ACHN (cell line): ENCODE measurements at places on chromosomes 7 and 10.
A peak's percentile ranks its signal among the peaks of the same experiment; 100 is the strongest.

- DNase-seq, result no peak
Observed at GRCh38 chr7:7786595-7786994, 68.2 kb upstream of the RPA3 start.

DNA sequence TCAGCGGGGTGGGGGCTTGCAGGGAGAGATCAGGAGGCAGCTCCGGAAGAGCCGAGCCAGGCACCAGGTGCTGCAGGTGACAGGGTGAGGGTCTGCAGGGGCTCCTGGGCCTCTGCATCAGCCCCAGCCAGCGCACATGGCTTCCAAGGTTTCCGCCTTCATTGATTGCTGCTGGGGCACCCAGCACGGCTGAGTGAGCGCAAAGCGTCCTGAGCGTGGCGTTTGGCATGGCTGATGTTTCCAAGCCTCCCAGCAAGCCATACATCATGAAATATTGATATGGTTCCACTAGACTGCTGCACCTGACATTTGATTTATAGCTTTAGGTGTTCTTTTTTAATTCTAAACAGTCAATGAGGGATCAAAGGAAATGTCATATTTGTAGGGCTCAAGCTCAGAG is 259.0 kb downstream of the WDR37 start:
- no peak for DNase-seq

- DNase-seq, result peak; percentile 78
Observed at GRCh38 chr7:87886875-87887274, 10.6 kb downstream of the DBF4 start.

- DNase-seq, result no peak
Observed at GRCh38 chr10:70354556-70354955, 27.9 kb downstream of the LRRC20 start.

DNA sequence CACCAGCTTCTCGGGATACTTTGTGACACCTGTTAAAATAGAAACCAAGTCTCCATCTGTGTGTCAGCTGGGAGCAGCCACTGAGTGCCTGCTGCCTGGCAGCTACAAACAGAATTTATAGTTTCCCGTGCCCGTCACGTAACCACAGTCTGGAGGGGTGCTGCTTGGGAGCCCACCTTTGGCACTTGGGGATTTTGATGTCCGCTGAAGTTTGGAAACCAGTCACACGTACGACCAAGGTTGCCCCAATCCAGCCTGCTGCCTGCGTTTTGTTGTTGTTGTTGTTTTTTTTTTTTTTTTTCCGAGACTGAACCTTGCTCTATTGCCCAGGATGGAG is 1.6 kb downstream of the TRRAP start:
- DNase-seq, result no peak

DNA sequence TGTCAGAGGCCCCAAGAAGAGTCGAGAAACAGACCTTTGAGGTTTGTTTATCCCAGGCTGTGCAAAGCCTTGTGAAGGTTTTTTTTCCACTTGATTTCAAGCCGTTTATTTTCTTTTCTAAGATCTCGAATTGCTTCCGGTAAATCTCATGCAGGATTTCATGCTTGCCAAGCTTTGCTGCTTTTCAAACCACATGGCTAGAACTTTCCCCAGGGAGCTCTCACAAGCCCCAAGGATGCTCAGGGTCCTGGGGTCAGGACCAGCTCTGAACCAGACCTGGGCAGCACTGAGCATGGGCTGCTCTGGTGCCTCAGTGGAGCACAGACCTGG is 48.0 kb upstream of the AQP1 start:
- DNase-seq, result no peak

- DNase-seq, result no peak
Observed at GRCh38 chr10:3807211-3807927, 22.4 kb upstream of the KLF6 start.

DNA sequence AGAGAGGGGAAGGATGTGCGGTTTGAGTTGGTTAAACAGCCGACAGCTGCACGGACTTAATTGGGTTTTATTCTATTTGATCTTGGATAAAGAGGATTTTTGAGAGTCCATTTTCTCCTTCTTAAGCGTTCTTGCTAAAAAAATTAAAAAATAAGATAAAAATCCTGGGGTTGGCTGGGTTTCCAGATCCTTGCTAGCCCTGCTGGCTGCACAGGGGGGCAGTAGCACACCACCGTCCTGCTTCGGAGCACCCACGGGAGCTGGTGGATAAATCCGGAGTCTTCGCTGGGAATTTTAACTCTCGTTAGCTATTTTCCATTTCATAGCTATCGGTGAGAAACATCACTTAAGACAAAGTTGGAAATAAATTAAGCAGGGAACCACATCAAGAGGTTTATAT is 792.0 kb downstream of the TYW1 start:
- no peak for DNase-seq

GRCh38 chr7:132328760-132329159 is 247.5 kb downstream of the PLXNA4 start:
- DNase-seq, result no peak

- peak; percentile 77 for DNase-seq
Observed at GRCh38 chr7:102286237-102287110, at the start of gene SH2B2. Gene SH2B2, plus strand, starts transcription at chr7:102286868. Its CDS starts 13,683 bp downstream, at chr7:102300551.

- DNase-seq, result no peak
Observed at GRCh38 chr10:101135141-101136006, 4.3 kb downstream of the TLX1 start.

- DNase-seq, result no peak
Observed at GRCh38 chr10:5654218-5654755, 12.1 kb downstream of the ASB13 start.

DNA sequence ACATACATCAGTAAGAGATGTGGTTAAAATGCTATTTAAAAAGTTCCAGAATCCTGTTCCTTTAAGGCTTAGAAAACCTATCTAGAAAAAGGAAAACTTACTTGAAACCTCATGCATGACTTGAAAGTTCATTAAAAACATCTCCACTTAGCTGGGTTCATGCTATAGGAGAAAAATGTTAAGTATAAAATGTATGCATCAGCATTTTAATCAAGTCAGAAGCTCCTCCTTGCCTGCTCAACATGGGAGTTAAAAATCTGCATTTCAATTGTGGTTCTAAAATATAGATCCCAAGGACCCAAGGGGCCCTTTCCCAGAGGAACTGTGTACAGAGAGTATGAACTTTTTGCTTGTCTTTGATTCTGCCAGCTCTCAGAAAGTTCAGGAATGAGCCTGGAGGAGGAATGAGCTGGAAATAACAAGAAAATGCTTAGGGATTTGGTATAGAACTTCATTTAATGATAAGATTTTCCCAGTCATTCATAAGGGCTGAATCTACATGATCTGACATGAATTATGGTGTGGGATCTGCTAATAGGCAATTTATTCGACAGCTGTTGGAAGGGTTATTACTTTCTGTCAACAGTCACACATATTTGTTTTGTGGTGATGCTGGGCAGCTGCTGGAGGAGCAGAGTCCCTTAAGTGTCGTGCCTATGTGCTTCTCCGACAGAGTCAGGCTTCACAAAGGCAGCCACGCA is 85.6 kb upstream of the MTPN start:
- DNase-seq, result no peak

DNA sequence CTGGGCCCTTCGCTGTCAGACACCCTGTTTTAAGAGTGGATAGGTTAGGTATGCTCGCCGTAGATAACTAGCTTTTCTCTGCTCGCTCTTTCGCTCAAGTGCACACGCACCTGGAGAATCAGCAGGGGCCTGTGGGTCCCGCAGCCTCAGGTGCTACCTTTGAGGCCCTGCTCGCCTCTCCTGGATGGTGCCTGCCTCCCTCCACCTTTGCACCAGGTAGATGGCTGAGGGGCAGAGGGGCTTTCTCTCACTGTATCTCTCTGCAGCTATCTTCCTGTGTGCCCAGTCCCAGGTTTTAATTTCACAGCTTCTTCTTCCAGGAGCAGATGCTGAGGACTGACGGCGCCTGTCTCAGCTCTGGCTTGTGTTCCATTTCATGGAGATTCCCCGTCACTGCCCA is 227.9 kb downstream of the TCF7L2 start:
- no peak for DNase-seq

GRCh38 chr10:102579328-102579727 is 65.0 kb upstream of the TRIM8 start:
- no peak for DNase-seq

- no peak for DNase-seq
Observed at GRCh38 chr10:128028508-128029289, 97.5 kb downstream of the MKI67 start.

- no peak for DNase-seq
Observed at GRCh38 chr10:18021725-18022480, 70.2 kb downstream of the SLC39A12 start.

DNA sequence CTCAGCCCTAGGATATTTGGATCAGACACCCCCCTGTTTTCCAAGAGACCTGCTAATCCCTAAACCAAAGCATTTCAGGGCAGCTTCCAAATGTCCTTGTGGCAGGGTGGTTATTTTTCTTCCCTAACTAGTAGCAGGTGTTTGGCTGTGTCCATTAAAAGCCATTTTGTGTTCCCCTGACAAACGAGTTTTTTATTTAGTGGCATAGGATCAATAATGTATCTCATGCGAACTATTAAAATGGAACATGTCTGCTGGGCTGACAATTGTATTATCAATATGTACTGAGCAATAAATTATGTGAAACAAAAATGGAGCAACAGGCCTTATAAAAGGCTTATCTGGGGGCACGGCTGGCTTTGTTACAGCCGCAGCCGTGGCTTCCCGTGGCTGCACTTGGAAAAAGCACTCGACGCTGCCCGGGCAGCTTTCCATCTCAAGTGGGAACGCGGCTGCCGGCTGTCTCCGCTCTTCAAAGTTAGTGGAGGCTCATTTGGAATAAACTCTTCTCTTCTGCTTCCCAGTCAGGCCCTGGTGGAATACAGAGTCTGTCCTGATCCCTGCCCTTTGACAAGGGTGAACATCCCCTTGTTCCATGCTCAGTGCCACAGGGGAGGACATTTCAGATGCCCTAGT is 554.3 kb downstream of the TYW1 start:
- no peak for DNase-seq

DNA sequence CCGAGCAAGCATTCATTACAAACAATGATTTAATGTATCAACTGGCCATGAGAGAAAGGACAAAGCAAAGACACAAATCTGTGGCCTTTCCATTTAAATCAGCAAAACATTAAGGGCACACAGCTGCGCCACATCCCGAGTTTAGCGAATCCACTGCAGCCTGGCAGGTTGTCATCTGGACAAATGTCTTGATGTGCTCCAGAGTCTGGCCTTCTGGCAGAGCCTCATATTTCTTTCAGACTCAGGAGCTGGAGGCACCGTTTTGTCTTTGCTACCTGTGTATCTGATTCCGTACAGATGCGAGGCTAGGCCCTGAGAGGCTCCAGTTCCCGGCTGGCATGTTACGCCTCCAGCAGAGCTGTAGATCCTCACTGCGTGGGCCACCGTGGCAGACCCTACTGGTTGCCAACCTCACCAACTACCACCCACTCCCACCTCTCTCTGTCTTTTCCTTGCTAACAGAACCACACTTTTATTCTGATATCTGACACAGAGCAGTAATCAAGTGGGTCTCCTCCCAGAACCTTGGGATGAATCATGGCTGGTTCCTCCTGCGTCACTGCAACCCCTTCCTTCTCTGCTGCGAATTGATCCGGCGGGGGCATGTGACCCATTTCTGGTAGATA is 40.9 kb upstream of the EFCAB10 start:
- no peak for DNase-seq

GRCh38 chr7:138797715-138798320 is at the start of the genes ATP6V0A4 and TMEM213:
Gene ATP6V0A4, minus strand, starts transcription at chr7:138798196. Its CDS starts 26,949 bp downstream, at chr7:138771247.
Gene TMEM213, plus strand, starts transcription at chr7:138797994. Its CDS starts 111 bp downstream, at chr7:138798105.
- DNase-seq, result no peak

DNA sequence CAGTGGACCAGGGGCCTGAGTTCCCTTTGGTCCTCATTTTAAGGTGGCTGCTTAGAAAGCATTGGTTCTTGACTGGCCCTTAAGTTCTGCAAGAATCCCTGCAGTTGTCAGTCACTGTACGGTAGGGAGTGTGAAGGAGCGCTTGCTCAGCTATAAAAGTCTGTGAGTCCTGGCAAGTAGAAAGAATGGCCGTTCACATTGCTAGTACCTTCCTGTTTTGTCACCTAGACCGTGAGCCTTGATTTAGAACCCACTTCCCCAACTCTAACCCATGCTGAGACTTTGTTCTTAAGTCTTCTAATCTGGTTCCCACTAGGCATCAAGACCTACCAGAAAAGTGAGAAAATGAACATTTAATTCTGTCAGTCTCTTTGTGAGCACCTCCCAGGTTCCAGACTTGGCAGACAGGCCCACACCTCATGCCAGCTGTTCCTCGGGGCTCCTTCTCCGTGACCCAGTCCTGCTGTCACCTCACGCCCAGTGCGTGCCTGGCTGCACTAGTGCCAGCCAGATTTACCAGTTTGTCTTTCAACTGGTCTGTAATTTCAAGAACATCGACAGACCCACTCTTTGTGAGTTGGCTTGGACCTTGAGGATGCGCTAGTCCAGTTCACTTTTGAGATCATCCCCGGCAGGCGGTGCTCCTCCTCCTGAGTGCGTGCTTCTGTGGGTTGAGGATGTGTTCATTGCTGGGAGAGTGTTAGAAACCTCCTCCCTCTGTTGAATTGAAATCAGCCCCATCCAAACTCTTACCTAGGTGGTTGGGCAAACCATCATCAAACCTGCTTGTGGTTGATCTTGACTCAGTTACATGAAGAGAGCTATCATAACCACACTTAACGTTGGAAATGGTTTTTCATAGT is 78.5 kb downstream of the SHH start:
- no peak for DNase-seq

GRCh38 chr10:102289840-102290239 is 44.5 kb downstream of the GBF1 start:
- DNase-seq, result no peak

DNA sequence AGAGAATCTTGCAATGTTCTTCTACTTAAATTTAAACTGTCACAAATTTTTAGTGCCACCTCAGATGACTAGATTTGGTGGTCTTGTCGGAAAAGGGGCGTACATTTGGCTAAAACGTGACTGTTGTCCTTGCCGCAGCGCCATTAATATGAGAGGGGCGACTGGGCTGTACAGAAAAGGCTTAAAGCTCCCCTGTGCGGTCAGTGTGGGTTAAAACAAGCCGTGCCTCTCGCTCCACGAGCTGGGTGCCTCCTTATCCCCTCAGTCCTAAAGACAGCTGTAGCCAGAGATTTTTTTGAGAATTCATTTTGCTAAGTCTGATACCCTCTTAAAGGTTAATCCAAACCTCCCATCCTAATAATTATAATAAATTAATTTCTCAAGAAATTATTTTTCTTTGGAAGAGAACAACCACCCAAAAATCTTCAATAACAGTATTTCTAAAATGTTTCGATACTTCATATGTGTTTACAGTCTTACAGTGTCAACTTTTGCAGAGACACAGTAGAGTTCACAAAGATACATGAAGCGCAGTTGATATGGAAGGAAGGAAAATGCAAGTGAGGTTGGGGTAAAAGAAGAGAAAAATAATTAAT is 68.6 kb downstream of the C7orf25 start:
- no peak for DNase-seq

GRCh38 chr10:110502072-110502845 is 4.6 kb downstream of the DUSP5 start:
- no peak for DNase-seq

DNA sequence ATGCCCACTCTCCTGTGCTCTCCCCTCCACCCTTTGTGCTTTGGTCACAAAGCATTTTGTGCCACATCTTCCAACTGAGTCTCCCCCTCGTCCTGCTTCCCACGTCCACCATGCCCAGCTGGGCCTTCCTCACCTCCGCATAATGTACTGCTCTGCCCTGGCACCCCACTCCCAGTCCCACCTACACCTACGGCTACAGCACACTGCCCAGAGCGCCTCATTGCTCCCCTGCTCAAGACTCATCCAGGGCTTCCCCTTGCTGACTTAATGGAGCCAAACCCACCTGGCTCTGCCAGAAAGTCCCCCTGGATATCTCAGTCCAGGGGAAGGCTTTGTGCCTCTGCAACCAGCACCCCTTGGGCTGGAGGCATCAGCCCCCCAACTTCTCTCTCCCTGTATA is 299.2 kb upstream of the ZMIZ1 start:
- DNase-seq, result no peak

- DNase-seq, result peak; percentile 46
Observed at GRCh38 chr10:114100848-114101741, 57.4 kb downstream of the ADRB1 start.

GRCh38 chr7:76428868-76429805 is 4.4 kb downstream of the ZP3 start:
- DNase-seq, result no peak
